ENCODE measurements at places on chromosomes 2 and 18.

- no peak for DNase-seq
These were observed 138.8 kb downstream of the MYT1L start for GRCh38 chr2:2192091-2192955.

DNA sequence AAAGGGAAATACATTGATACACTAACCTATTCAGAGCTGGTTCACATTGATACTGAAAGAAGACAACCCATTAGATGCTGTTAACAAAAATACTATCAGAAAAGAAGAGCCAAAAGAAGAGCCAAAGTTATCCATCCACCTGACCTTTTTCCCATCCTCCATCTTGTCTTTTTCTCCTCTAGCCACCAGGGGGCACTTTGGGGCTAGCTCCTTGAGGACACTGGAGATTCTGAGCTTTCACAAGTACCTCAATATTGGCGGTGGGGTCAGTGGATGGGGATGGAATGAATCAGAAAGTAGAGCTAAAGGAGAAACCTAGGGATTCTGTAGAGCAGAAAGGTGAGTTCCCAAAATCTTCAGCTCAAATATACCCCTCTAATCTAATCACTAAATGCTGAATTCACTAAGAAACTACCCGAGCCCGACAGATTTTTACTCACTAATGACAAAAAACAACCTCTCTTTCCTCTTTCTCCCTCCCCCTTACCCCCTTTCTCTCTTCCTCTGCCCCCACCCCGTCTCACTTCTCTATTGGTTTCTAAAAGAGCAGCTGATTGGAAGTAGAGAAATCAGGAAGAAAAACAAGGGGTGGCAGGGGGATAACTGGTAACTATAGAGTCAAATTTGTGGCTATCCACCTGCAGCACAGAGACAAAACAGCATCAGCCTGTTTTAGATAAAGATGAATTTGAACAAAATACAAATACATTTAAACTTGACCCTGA, 203.3 kb downstream of the TCF4 start:
- peak; percentile 86 for DNase-seq

DNA sequence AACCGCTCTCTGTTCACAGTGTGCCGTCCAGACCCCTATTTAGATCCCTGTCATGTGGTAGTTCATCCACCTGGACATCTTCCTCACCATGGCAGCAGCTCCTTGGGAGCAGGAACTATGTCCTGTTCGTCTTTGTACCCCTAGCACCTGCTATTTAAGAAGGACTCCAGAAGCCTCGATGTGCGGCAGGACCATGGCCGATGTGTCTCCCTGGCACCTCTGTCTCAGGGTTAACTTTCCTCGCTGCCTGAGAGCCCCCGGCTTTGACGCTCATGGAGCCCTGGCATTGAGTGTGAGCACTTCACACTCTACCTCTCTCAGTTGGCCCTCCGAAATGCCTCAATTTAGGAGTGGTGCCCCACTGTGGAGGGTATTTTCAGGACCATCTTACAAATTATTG, 152.0 kb downstream of the FAM210A start:
- no peak for DNase-seq

GRCh38 chr2:47687856-47688255, 95.1 kb upstream of the MSH6 start:
- no peak for DNase-seq

DNA sequence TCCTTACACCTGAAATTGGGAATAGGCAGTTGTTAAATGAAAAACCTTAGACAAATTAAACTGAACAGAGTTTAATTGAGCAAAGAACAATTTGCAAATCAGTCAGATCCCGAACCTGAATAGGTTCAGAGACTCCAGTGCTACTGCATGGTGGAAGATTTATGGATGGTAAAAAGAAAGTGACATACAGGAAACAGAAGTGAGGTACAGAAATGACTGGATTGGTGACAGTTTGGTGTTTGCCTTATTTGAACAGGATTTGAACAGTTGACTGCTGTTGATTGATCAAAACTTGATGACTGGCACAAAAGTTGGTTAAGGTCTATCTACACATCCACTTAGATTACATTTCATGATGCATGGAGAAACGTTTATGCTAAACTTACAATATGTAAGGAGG, 248.8 kb downstream of the HNMT start:
- no peak for DNase-seq

- no peak for DNase-seq
These were observed 44.4 kb downstream of the STRN start for GRCh38 chr2:36921984-36922383.

- no peak for DNase-seq
These were observed 231.8 kb upstream of the SPOPL start for GRCh38 chr2:138269765-138270164.

- DNase-seq: no peak
These were observed 3.6 kb downstream of the CELF4 start for GRCh38 chr18:37561986-37562385.

GRCh38 chr18:34128436-34128835, 96.3 kb downstream of the NOL4 start:
- no peak for DNase-seq

DNA sequence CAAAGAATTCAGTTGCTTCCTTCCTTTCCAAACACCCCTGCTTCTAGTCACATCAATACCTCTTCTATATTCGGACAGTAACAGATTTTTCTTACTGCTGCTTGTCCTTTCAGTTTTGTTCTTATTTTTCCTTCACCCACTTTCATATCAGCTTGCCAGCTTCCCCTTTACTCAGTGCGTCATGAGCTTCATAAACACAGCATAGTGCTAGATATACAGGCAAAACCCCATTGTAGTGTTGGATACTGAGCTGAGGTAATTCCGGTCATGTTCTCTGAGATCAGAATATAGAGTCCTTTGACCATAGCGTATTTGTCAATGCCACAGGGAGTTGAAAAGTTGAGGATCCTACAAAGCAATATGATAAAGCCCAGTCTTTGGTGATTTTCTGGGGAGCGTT, 2.4 kb downstream of the FARP2 start:
- no peak for DNase-seq

DNA sequence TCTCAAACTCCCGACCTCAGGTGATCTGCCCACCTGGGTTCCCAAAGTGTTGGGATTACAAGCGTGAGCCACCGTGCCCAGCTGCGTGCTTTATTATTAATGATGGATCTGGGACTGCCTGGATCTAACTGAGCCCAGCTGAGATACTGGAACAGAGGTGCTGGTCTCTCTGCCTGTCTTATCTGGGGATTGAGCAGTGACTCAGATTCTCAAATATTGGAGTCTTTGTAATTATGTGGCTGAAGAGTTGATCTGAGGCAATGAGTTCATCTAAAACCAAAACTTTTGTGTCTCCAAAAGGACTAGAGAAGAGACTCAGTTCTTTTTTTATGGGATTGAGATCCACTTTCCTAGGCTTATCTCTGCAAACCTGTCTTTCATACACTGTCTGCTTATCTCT, 16.3 kb downstream of the PLEKHB2 start:
- DNase-seq: no peak

GRCh38 chr2:97861177-97861576, 134.6 kb downstream of the TMEM131 start:
- no peak for DNase-seq

DNA sequence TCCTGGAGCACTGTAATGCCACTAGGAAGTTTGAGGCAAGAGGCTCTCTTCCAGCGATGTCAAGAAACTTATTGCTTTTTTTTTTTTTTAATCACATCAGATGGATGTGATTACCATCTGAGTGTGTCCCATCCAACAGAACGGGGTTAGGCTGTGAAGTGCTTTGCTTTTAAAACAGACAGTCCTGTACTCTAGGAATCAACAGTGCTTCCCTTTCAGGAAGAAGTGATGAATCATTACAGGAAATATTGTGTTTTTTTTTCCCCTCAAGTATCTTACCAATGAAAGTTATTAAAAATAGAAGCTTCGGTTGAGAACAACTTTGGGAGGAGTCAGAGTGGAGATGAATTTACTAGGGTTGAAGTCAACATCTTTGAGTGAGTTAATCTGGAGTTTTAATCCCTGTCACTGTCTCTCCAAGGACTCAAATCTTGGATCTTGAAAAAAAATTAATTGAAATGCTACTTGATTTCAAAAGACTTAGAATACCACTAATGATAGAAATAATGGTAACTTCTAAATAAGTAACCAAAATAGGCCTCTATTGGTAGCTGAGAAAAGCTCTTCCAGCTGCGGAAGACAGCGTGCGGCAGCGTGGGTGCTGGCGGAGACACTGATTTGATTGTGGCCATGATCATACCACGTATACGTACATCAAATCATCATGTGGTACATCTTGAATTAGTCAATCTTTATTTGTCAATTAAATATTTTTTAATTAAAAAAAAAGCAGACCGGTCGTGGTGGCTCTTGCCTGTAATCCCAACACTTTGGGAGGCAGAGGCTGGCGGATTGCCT, 45.5 kb downstream of the GATA6 start:
- DNase-seq: no peak

GRCh38 chr2:236517251-236518031, 52.2 kb upstream of the ACKR3 start:
- no peak for DNase-seq

DNA sequence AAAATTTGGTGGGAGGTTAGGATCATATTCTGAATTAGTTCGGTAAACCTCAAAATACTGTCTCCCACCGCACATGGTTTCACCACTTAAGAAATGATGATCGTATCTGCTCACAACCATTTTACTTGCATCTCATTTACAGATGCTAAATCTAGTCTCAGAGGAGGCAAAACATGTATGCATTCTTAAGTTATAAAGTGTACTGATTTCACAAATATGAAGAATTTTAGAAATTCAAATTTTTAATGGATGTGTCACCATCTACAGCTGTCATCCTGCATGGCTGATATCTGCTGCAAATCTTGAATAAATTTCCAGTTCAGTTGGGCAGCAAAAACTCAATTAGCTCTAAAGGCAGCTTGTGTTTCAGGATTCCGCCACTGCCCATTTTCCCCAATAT, 243.3 kb upstream of the KCNJ3 start:
- DNase-seq: no peak

GRCh38 chr2:179348906-179349305, 84.3 kb upstream of the SESTD1 start:
- DNase-seq: no peak

- no peak for DNase-seq
These were observed 300.4 kb downstream of the ZNF407 start for GRCh38 chr18:74897971-74898657.

DNA sequence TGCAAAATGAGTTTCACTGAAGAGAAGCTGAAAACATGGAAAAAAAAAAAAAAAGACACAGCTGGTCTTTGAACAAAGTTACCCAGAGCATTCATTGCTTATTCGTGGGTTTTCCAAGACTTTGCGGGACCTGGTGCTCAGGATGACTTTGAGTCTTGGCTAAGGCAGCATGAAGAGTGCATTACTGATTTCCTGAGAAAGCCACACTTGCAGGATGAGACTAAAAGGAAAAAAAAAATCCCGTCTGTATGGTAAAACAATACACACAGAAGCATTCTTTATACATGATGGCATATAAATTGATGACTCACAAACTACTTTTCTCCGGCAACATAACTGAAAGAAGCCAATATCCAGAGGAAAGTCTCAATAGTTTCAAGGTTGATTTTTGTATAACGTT, 195.4 kb downstream of the SPP2 start:
- DNase-seq: no peak

Measured in Karpas-422 (cell line).